Left ventricle myocardium superior (tissue), 1 donor: ENCODE measurements at places on chromosomes 7 and 10.

DNA sequence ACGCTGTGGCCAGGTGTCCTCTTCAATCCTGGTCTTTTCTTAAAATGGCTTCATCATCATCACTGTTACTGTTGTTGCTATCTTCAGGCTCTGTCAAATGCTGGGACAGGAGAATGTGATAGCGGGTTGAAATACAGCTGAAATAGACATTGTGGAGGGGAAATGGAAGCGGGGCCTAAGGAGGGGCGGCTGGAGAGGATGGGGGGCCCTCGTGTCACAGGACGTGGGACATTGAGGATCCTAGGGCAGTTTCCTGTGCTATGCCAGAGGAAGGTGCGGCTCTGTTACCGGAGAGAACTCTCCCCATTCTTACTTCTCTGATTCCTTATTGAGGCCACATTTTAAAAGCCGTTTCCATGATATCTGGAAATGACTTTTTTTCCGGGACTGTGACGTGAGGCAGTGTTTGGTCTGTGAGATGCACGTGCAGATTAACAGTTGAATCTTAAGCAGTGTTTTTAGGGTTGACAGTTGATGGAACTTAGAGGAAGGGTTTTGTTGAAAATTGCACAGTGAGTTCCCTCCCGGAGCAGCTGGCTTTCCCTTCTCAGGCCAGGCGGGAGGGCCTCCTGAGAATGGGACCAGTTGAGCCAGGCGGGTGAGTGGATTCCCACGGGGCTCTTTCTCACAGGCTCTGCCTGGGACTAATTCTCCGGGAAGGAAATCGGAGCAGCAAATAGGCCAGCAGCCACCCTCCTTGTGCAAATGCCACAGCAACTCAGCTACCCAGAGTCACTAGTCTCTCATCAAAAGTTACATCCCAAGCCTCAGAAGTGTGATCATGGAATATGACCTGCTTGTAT, 125.2 kb downstream of the TACC2 start:
- DNase-seq: peak; percentile 41

DNA sequence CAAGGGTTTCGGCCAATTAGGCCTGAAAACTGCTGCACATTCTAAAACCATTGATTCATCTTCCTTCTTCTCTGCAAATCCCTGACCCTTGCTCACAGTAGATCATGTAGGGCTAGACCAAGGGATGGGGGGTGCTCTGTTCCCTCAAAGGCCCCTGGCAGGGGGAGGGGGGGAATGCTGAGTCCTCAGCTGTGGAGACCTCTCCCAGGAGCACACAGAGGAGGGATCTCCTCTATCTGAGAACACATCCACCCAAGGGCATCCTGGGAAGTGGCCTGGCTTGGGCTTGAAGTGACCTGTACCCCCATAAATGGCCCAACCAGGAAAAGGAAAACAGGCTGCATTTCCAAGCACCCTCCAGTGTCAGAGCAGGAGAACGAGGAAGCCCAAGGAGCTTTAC, 1.0 kb upstream of the CDHR1 start:
- no peak for DNase-seq

DNA sequence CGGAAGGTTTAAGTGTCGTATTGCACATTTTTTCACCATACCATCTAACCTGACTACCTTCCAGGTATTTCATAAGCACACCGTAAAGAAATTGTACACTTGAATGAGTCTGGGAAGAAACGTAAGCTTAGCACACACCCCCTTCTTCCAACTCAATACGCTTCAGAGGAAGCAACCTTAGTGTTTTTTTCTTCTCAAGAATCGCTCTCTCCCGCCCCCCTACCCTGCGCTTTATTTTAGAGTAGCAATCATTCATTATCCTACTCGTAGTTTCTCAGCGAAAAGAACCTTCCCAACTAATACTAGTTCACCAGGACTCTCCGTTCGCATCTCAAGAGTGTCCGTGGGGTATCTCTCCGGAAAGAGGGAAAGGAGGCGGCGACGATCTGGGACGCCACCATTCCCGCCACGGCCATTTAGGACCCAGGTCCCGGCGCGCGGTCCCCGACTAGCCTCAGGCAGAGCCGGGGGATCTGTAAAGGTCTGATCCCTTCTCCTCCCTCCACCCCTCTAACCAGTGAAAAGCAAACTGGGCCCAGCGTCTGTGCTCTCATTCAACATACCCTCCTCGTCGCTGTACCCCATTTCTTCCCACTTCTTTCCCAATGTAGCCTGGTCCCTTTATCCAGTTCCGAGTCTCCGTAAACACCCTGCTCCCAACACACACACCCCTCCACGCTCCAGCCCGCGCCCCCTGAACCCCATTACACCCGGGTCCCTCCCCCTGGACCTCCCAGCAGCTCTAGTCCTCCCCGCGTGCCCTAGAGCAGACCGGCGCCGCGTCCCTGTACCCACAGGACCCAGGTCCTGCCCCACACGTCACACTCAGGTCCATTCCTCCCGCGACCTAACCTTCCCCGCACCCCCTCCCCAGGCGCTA, 16.0 kb downstream of the MYOZ1 start:
- DNase-seq: peak; percentile 50

- peak; percentile 70 for DNase-seq
Measured at GRCh38 chr7:128347647-128348097, 4.0 kb upstream of the RBM28 start.

- no peak for DNase-seq
Measured at GRCh38 chr10:110051487-110051886, 43.7 kb downstream of the ADD3 start.

DNA sequence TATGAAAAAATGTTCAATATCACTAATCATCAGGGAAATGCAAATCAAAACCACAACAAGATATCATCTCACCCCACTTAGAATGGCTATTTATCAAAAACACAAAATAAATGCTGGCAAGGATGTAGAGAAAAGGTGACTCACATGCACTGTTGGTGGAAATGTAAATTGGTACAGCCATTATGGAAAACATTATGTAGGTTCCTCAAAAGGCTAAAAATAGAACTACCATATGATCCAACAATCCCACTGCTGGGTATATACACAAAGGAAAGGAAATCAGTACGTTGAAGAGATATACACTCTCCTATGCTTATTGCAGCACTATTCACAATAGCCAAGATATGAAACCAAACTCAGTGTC, 50.2 kb downstream of the CDK1 start:
- DNase-seq: no peak

DNA sequence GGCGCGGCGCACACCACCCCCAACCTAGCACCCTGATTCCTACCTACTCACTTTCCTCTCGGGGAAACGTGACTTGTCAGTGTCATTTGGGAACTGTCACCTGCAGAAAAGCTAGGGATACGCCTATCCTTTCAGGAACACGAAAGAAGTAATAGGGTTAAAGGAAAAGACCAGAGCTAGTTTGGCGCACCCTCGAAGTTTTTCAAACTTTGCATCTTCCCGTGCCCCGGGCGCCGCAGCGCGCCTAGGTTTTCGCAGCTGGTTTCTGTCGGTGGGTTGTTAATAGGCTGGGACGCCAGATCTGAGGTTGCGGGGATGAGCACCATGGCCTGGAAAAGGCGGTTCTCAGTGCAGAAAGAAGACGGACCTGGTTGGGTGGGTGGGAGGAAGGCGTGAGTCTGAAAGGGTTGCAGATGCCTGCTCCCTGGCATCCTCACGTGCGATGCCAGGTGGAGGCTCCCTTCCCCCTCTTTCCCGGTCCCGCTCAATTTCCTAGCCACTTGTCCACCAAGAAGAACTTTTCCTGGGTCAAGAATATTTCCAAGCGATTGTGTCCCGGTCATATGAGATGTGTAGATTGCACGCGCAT, 568 bp upstream of the MEOX2 start:
- peak; percentile 34 for DNase-seq

DNA sequence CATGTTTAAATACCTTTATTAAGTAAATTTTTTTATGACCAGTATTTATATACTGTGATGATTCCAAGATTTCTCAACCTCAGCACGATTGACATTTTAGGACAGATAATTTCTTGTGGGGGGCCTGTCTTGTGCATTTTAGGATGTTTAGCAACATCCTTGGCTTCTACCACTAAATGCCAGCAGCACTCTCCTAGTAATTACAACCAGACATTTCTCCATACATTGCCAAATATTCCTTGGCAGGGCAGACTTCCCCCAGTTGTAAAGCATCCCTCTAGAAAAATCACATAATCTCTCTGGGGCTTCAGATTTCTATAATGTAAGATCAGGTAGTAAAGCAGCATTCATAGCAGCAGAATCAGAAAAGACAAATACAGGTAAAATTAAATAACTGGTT, 7.8 kb upstream of the LIPM start:
- no peak for DNase-seq

- DNase-seq: no peak
Measured at GRCh38 chr10:24206334-24206733, 2.6 kb upstream of the KIAA1217 start.

DNA sequence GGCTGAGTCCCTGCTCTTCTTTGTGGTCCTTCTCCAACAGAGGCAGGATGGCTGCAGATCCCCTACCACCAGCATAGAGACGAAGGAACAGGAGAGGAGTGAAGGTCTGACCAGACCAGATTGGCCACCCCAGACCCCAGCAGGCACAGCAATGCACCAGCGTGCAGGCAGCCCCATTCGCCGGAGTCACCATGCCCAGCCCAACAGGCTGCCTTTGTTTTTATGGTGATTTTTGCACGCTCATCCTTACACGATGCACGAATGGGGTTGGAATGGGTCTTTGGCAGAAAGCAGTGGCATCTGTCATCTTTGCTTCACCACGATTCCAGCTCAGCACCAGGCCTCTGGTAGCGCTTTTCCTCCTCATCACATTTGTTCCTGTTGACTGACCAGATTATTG, 427.6 kb downstream of the INHBA start:
- no peak for DNase-seq
